ENCODE measurements at places on chromosomes 5 and 9.

DNA sequence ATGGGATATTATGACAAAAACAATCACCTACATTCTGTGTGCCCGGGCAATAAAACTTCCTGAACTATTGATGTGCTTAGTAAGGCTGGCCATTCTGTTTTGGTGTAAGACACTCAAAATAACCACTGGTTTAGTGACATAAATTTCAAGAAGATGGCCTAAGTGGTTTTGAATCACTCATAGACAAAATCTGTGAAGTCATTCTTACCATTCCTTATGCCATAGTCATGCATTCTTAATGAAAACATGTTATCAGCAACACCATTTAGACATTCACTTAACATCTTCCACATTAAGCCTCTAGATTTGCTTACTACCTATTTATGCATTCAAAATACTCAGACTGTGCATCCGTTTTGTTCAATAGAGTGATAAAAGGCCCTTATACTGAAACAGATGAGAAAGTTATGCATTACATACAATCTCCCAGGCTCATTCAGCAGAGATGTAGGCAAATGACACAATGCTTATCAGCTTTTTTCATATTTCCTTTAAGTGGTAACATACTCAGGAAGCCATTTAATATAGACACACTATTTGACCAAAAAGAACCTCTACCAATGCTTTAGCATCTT lies 848.8 kb upstream of the DMAC1 start:
- no peak for ATAC-seq

DNA sequence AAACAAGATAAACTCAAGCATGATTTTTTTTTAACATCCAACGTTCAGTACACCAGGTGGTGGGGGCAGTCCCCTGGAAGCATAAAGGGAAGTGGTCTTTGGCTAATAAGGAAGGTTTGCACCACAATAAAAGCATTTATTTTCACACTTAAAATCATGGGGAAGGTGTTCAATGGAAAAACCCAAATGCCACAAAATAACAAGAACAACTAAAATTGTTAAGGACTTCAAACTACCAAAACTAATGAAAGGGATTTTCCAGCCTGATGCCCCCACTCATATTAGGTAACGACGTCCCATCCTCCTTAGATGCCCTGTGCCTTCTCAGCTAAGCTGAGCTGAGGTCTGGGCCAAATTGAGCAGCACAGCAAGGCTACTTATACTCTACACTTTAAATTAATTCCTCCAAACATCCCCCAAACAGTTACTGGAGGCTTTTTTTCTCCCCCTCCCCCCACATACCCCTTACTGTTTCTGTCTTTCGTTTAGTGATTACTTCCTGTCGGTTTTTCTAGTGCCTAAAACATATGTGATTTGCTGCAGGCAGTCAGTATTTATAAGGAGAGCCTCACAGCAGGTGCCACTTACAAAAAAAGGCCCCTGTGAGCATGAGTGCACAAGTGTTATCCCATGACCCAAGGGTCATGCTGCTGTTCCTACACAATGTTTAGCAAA lies 259.7 kb upstream of the ZNF608 start:
- no peak for ATAC-seq

DNA sequence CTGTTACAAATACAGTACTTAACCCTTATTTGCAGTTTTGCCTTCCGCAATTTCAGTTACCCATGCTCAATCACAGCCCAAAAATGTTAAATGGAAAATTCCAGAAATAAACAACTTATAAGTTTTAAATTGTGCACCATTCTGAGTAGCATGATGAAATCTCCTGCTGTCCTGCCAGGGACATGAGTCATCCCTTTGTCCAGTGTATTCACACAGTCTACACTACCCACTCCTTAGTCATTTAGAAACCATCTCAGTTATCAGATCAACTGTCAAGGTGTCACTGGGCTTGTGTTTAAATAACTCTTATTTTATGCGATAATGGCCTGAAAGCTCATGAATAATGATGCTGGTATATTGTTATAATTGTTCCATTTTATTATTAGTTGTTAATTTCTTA lies 95.8 kb downstream of the PLCXD3 start:
- peak; percentile 55 for ATAC-seq

- no peak for ATAC-seq
These were observed 47.8 kb downstream of the YIPF5 start for GRCh38 chr5:144122641-144123040.

Data from gastroesophageal sphincter (tissue), 4 donors.